Stimulated activated CD4-positive, alpha-beta T cell treated with anti-CD3 and anti-CD28 coated beads, Interleukin-1b, Interleukin-23, amount 100 ng/mL, for 48 hours (primary cell): ENCODE measurements at places on chromosomes 5 and 9.

- DNase-seq: no peak
Observed at GRCh38 chr9:93576258-93577077, at the start of gene PHF2. Gene PHF2, plus strand, starts transcription at chr9:93576584. Its CDS starts 190 bp downstream, at chr9:93576774.

GRCh38 chr5:67187006-67187715 is 9.4 kb downstream of the CD180 start:
- no peak for DNase-seq

GRCh38 chr9:107138261-107138992 is 144.7 kb upstream of the RAD23B start:
- DNase-seq: no peak

DNA sequence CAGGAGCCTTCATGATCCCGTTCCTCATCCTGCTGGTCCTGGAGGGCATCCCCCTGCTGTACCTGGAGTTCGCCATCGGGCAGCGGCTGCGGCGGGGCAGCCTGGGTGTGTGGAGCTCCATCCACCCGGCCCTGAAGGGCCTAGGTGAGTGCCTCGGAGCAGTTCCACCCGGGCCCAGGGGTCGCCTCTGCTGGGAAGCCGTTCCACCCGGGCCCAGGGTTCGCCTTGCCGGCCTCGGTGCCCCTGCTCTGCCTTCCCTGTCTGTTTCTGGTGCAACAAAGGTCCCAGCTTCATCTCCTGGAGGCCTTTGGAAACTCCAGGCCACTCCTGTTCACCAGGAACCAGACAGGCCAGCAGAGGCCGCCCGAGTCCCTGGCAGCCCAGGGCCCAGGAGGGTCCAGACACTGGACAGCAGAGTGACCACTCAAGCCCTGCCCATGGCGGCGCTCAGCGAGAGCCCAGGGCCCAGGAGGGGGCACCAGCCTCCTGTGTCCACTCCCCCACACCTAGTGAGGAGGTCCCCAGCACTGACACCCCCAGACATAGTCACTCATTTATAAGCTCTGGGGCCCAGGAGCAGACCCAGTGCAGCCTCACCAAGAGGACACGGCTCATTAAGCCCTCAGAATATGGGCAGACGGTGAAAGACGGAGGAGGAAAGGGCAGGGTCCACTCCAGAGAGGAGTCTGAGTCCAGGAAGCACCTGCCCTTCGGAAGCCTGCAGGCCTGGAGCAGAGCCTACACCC is 7.5 kb downstream of the SLC6A19 start:
- DNase-seq: no peak

GRCh38 chr9:133155156-133155555 is 8.6 kb downstream of the GBGT1 start:
- DNase-seq: no peak

- no peak for DNase-seq
Observed at GRCh38 chr9:94112716-94113465, 28.6 kb downstream of the PTPDC1 start.

GRCh38 chr5:75931175-75931574 is 152.0 kb upstream of the SV2C start:
- no peak for DNase-seq
